LoVo (cell line): ENCODE measurements at places on chromosomes 11 and 22.

DNA sequence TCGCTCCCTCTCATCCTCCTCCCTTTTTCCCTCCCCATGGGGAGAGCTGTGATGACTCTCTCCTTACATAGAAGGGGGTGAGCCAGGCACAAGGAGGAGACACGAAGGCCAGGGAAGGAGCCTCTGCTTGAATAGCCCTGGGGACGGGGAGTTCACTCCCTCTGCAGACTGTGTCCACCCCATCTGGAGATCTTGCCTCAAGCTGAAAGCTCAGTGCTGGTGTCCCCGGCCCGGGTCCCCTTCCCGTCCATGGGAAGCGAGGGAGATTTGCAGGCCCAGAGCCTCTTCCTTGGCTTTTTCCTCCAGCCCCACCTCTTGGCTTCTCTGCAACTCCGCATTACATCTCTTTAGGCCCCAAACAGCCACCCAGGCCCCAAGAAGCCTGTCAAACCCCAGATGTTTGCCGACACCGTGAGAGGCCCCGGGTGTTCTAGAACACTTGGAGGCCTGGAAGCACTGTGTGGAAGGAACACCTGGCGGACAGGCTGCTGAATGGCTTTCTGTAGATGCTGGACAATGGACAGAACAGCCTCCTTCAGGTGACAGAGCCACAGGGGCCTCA, 32.3 kb downstream of the LINC01488 start:
- DNase-seq = no peak

DNA sequence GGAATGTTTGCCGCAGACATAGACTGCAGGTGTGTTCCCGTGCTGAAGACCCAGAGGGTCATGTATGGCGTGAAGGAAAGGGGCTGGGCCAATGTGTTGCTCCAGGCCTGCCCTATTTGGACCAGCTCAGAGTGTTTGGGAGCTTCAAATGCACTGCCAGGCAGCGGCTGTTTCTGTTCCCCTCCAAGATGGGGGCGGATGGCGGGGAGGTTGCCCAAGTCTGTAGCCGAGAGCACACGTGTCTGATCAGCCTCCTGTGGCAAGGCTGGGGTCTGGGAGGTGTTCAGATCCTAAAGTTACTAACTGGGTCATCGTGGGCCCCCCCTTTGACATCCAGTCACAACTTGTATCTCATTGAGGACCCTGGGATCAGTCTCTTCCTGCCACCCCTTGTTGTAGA, 45.5 kb downstream of the CACNA1I start:
- no peak for DNase-seq

- DNase-seq = peak; percentile 91
Measured at GRCh38 chr11:130002352-130002845, at the start of gene PRDM10. PRDM10 (minus strand) TSS chr11:130002835; CDS start chr11:129960964, 41,871 bp downstream.

DNA sequence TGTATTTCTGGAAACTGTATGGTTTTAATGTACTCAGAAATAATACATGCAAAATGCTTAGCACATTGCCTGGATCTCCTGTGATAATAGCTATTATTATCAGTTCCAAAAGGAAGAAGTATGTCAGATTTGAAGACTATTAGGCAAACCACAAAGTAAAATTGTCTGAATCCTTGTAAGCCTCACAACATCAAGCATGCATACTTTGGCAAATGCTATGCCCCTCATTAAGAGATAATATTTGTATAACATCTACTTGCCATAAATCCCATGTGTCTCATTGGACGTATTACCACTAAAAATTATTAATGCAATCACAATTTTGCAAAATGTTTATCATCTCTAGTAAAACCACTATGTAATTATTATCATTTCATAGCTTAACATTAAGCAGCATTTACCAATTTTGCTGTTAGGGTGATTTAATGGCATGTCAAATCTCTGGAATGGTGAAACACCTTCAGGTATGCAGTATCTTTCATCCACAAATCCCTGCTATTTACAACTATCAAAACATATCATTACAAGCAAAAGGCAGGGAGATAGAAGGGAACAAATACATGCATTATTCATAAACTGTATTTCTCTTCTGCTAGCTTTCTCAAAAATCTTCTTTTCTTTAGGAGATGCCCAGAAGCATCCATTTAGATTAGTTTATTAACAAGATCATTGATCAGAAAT, 974.6 kb upstream of the RAG2 start:
- DNase-seq = no peak

GRCh38 chr11:114031246-114031966, 28.1 kb upstream of the ZBTB16 start:
- DNase-seq = no peak

- no peak for DNase-seq
Measured at GRCh38 chr11:71551711-71552110, 3.5 kb downstream of the KRTAP5-9 start.

GRCh38 chr22:42418811-42419242, 13.4 kb downstream of the NFAM1 start:
- DNase-seq = no peak

DNA sequence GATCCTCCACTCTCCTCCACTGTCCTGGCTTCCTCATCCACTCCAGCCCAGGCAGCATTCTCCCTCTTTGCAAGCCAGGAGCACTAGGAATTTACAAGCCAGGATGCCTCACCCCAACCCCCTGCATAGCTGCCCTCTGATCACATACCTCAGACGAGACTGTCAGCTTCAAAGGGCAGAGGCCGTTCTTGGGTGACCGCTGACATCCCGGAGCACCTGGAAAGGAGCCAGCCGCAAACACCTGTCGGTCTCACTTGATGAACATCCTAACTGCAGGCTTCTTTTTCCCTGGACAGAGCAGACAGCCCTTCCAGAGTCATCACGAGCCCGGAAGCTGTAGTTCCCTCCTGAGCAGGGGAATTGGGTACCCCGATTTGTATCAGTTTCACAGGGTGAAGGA, 451.3 kb upstream of the B3GAT1 start:
- peak; percentile 18 for DNase-seq

GRCh38 chr22:29009148-29009547, 52.5 kb downstream of the C22orf31 start:
- DNase-seq = no peak

GRCh38 chr11:35127619-35128018, 11.4 kb upstream of the CD44 start:
- DNase-seq = no peak

DNA sequence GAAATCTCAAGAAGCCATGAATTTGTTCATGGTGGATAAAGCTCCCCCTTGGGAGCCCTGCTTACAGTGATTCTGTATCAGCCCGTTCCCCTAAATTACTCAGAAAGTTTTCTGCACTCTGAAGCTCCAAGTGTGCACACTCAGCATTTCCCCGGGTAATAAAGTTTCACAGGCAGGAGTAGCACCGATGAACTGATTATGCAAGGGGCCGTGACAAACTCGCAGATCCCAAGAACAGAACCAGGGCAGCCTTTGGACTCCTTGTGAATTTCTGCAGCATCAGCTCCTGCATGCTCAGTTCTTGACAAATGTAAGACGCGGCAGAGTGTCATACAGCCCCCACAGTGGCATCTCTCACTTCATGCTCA, 73.5 kb downstream of the COMMD9 start:
- DNase-seq = no peak

GRCh38 chr11:61293867-61294716, 1.0 kb downstream of the VWCE start:
- DNase-seq = peak; percentile 34

- no peak for DNase-seq
Measured at GRCh38 chr11:115054570-115055538, 376.5 kb downstream of the NXPE2 start.

GRCh38 chr22:30205281-30206115, 41.1 kb downstream of the LIF start:
- DNase-seq = no peak

DNA sequence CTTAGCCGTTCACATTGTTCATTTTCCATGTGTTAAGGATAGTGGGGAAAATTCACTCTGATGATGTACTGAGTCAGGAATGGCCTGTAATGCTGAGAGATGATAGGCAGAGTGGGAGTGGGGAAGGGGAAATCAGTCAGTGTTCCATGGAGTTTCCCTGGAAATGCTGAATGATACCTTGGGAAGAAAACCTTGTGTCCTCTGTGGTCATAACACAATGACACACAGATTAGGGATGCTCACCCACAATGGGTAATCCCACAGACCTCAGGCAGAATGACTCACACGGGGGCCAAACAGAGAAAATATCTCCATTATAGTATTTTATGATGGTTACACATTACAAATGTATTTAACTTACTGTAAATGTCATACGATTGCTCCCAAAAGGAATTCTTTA, 118.0 kb downstream of the SNX19 start:
- DNase-seq = peak; percentile 2

DNA sequence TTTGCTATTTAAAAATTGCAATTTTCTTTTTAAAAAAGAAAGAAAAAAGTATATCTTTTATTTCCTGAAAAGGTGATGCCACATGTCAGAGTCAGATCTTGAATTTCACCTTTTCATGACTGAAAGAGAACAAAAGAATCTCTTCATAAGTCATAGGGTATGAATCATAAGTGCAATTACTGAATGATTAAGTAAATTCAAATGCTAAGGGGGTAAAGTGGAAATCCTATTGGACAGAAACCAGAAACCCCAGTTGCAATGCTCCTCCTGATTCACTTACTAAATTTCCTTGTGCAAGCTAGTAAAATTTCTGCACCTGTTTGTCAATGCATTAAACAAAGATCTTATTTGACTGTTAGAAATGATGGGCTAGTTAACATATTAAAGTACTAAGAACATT, 8.2 kb upstream of the PRRG4 start:
- peak; percentile 25 for DNase-seq

DNA sequence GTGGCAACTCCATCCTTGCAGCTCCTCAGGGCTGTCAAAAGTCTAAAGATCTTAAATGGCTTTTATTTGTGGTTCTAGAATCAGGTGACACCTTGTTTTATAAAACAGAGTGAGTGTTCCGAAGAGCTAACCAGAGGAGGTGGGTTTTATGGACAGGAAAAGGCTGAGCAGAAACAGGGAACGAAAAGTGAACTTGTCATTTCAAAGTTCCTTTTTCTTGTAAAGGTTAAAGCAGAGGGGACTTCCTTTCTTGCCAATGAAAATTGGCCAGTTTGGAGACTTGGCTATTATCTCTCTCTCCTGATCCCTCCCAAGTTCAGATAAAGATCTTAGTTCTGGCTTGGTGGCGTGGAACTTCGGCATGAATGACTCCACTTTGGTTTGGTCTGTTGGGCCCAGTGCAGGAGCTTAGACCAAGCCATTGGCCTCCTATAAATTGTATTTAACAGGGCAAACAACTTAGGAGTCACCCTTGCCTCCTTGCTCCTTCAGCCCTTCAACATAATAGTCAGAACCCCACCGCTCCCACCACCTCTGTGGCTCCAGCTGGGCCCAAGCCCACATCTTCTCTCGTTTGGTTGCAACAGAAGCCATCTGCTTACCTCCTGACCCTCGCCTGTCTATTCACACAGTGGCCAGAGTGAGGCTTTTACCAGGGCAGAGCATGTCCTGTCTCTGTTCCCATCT, 102.4 kb upstream of the THY1 start:
- DNase-seq = no peak

DNA sequence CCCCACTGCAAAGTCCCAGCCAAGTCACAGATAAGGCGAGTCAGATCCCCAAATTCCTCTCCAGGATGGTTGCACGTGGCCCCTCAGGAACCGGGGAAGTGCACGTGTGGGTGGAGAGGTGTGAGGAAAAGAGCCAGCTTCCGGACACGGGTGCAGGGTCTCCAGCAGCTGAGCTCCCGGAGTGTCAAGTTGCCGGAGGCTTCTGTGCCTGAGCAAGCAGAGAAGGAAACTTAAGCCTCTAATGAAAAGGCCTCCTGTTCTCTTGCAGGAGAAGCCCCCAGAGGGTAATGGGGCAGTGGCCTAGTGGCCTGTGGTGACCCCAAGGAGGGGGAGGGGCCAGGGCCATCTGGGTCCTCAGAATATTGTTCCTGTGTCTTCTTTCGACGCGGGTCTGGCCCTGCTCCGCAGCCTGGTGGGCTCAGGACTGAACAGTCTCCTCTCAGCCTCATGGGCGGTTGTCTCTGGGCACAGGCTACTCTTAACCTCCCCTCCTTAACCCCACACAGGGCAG, 147.9 kb downstream of the FEZ1 start:
- no peak for DNase-seq

- no peak for DNase-seq
Measured at GRCh38 chr11:17529844-17530185, 14.4 kb downstream of the USH1C start.
